Left hindlimb (tissue), 1 donor: ENCODE measurements at places on chromosomes 6 and 20.

DNA sequence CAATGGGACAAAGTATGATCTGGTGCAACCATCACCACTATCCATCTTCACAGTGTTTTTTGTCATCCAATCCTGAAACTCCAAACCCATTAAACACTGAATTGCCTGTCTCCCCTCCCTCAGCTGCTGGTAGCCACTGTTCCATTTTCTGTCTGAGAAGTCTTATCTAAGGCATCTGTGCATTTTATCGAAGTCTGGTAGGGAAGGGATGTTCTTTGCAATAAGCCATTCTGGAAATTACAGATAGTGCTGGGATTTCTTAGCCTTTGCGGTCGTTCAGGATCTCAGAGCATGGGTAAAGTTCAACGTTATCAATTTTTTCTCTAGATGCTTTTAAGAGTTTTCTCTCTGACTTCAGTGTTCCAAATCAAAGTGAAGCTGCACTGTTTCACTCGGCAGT lies 24.1 kb downstream of the KIF25 start:
- no peak for DNase-seq

- DNase-seq: no peak
Measured at GRCh38 chr6:61886608-61887259, 399.3 kb downstream of the KHDRBS2 start.

- DNase-seq: no peak
Measured at GRCh38 chr6:49933526-49933925, 30.4 kb downstream of the DEFB114 start.

GRCh38 chr6:156598855-156599180 lies 178.4 kb upstream of the ARID1B start:
- DNase-seq: no peak

DNA sequence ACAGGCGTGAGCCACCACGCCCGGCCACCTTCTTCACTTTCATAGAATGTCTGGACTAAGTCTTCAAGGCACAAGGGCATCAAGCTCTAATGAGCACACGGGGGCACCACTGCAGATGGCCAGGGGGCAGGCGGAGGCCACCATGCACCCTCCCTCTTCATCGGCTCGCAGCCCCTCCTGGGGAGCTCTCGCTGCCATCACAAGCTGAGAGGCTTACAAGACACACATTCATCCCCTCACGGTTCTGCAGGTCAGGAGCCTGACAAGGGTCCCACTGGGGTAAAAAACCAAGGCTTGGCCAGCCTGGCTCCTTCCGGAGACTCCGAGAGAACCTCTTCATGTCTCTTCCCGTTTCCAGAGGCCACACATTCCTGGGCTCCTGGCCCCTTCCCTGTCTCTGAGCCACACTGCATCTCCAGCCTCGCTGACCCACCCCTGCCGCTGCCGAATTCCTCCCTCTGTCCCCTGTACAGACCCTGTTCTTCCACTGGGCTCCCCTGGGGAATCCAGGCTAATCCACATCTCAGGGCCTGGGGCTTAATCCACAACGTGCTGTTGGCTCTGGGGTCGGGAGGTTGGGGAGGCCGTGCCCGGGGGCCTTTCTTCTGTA lies 19.8 kb downstream of the DLL1 start:
- no peak for DNase-seq

GRCh38 chr6:47854971-47855370 lies 73.1 kb downstream of the OPN5 start:
- DNase-seq: no peak

DNA sequence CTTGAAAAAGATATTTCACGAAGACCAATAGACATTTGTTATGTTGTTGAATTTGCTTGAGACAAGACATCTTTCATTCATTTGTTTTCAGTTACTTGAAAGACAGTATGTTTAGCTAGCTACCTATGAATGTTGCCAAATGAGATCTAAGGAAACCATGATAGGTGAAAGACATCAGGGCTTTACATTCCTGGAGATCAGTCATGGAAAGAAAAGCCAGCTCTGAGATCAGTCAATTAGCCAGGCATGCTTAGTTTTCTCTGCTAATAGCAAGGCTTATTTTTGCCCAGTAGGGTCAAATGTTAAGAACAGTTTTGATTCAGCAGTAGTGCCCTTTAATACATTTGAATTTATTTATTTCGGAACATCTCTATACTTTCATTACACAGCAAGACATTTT lies 116.5 kb upstream of the EDN1 start:
- no peak for DNase-seq

DNA sequence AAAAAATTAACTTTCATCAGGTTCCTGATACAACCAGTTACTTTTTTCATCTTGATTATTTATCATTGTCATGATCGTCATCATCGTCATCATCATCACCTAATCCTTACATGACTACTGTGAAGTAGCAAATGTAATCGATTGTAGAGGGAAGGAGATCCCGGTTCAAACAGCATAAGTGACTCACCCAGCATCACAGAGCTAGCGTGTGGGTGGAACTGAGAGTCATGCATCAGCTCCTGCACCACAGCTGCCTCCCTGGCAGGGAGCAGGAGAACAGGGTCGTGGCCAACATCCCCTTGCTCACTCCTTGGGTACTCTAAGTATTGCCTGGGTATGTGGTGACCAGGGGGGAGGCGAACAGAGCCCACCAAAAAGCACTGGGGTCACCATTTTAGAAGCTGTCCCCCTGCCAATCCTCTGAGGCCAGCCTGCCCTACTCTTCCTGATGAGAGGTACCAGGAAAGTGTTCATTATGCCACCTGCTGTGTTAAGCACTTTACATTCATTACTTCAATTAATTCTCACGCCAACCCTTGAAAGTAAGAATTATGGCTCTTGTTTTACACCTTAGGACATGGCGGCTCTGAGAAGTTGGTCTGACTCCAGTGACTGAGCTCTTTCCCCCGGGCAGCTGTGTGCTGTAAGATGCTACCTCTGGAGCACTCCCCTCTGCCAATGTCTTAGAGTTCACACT lies 425.2 kb downstream of the CD83 start:
- no peak for DNase-seq

GRCh38 chr20:16708602-16709001 lies 21.2 kb upstream of the SNRPB2 start:
- no peak for DNase-seq

DNA sequence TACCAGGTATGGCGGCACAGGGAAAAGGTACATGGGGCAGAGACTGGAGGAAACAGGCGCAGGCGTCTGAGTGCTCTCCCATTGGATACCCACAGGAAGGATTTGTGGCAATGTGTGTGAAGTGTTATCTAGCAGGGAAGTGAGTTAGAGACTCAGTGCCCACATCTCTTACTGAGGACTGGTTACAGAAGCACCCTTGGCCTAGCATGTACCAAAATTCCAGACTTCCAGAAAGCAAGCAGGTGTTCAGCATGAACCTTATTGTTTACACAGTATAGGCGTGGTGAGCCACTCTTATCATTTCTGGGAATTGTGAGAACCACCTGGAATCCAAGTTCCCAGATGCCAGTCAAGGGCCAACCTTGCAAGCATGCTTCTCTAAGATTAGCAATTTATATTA lies 14.2 kb downstream of the MANBAL start:
- no peak for DNase-seq

GRCh38 chr6:106564476-106564875 lies 64.8 kb downstream of the RTN4IP1 start:
- no peak for DNase-seq

DNA sequence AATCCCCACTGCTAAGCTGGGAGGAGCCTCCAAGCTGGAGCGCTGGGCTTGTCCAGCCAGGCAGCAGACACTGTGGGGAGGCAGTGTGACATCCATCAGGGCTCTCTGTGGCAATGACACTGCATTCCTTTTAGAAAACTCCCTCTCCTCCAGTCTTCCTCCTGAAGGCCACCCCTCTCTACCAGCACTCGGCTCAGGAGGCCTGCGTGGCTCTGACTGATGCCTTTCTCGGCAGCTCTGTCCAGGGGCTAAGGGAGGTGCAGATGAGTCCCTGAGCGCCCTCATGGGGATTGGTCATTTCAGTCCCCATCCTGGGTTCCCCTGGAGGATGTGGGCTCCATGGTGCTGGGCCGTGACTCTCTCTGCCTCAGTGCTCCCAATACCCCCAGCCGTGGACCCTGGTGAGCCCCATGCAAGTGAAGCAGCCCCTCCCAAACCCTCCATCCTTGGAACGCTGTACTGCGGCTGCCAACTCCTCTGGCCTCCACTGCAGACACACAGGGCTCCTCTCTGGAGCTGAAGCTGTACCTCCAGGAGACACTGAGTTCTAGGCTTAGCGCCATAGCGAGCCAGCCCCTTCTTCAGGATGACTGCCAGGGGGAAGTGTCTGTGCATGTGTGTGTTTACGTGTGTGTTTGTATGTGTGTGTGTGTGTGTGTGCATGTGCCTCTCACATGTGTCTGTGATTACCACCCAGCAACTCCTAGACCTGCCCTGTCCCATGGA lies 209.6 kb downstream of the ERMARD start:
- no peak for DNase-seq

DNA sequence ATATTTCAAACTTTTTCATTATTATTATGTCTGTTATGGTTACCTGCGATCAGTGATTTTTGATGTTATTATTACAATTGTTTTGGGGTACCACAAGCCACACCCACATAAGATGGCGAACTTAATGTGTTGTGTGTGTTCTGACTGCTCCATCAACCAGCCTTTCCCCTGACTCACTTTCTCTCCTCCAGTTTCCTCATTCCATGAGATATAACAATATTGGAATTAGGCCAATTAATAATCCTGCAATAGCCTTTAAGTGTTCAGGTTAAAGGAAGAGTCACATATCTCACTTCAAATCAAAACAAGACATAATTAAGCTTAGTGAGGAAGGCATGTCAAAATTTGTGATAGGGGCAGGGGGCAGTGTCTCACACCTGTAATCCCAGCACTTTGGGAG lies 16.3 kb upstream of the POPDC3 start:
- DNase-seq: no peak

GRCh38 chr20:60031107-60031506 lies 72.9 kb downstream of the CDH26 start:
- no peak for DNase-seq

- DNase-seq: no peak
Measured at GRCh38 chr6:69261010-69261409, 535.8 kb downstream of the LMBRD1 start.

GRCh38 chr20:24835195-24835594 lies 113.9 kb upstream of the CST7 start:
- no peak for DNase-seq

DNA sequence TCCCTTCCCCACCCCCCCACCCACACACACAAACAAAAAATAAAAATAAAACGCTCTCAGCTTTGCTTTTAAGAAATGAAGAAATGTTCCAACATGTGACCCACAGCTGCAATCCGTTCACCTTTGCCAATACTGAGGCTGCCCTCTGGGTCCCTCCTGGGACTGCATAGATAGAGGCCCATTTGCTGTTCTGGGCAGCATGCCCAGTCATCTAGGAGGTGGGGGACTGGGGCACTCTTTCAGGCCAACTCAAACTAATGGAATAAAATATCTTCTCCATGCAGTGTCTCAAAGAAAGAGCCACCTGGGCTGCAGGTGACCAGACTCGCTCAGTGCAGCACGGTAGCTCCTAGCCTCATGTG lies 79.9 kb downstream of the SLC22A3 start:
- DNase-seq: peak; percentile 62

- DNase-seq: peak; percentile 47
Measured at GRCh38 chr20:63692436-63693082, 3.9 kb upstream of the TNFRSF6B start.

GRCh38 chr6:162526960-162527359 lies 200.6 kb downstream of the PRKN start:
- DNase-seq: no peak

- no peak for DNase-seq
Measured at GRCh38 chr6:73566954-73567591, 46.2 kb upstream of the EEF1A1 start.

- no peak for DNase-seq
Measured at GRCh38 chr6:111258615-111259088, 171.3 kb downstream of the SLC16A10 start.

DNA sequence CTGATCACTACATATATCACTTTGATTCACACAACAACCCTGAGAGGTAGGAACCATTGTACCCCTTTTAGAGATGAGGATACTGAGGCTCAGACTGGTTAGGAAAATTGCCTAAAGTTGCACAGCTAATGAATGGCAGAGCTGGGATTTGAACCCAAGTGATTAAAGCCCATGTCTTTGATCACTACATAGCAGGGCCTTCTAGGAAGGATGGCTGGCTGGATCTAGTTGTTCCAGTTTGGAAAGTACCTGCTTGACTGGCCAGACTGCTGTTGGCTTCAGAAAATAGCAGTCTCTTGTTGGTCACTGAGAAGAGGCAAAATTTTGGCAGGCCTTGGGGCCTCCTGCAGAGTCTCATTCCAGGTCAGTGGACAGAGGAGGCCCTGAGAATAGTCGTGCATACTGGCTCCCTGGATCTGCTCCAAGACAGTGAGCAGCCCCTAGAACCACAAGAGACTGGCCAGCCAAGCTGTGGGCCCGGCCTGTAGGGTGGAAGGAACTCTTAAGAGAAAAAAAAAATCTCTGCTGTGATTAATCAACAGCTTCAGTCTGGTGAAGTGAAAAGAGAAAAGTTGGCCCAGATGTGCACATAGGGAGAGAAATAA lies 17.5 kb downstream of the PPARD start:
- peak; percentile 59 for DNase-seq

DNA sequence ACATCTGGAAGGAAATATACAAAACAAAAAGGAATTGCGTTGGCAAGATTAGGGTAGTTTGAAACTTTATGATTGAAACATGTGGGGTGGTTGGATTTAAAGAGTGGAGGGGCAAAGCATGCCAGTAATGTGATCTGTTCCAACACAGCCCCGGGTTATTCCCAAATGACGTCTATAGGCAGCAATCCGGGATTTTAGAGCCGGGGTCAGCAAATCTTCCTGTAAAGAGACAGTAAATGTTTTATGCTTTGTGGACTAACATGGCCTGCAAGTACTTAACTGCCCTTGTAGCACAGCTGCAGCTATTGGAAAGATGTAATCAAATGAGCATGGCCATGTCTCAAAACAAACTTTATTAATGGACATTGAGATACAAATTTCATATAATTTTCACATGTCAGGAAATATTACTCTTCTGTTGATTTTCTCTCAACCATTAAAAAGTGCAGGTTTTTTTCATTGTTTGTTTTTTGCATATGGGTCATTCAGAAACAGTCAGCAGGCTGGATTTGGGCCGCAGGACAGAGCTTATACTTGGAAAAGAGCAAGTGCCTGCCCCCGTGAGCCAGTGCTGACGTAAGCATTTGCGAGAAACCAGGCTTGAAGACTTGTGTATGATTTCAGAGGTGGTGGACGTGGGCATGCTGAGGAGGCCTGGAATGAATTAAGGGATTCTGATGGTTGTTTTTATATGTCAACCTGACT lies 136.5 kb downstream of the DOK5 start:
- DNase-seq: peak; percentile 52

DNA sequence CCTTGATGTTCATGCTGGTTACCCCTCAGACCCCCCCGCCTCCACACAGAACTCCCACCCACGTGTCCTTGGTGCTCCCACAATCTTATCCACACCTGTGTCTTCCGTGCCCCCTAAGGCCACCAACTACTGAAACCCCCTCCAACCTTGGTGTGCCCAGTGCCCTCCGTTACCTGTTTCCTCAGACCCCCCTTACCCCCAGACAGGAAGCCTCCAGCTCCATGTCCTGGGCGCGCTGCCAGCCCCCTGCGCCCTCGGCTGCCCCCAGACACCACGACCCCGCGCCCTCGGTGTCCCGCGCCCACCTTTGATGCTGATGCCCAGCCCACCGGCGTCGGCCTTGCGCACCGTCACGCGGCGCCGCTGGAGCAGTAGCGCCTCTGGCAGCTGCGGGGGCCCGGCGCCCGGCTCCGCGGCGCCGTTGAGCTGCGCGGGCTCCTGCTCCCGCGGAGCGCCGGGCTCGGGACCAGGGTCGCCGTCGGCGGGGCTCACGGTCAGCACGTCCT lies 504 bp downstream of the SNTA1 start:
- peak; percentile 42 for DNase-seq
